ENCODE measurements at places on chromosomes 3 and 15.

- no peak for DNase-seq
Observed at GRCh38 chr15:99909592-99910295, 176.5 kb upstream of the LYSMD4 start.

GRCh38 chr3:105402287-105402801 is 35.6 kb downstream of the ALCAM start:
- no peak for DNase-seq

DNA sequence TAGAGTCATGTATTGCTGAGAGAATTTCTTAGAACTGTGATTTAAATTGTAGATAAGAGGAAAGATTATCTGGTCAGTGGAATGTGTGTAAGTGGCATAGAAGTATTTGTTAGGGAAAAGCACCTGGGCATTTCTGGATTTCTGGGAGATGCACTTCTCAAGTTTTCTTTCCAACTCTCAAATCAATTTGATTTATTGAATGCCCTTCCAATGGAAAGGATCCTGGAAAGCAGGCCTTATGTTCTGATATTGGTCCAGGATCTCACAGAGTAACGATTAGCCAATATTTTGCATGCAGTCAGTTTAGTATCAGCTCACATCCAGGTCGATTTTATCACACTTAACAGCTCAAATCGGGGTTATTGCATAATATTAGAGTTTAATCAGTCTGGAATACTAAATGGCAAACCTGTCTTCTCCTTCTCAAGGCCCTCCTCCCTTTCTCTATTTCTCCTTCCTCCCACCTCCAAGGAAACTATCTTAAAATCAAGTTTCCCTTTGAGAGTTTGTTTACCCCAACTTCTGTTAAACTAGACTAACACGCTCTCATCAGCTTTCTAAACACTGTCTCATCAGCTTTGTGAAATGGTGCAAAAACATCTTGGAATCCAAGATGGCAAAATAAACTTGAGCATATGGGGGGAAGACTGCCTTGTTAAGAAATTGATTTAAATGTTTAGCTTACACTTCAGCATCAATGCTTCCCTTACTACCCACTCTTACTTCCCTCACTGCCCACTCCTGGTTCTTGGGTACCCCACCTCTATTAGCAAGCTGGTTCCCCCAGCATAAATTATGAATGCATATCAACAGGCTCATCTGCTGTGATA is 9.5 kb downstream of the SOX2 start:
- DNase-seq, result no peak

GRCh38 chr3:149042789-149043386 is 43.4 kb downstream of the HLTF start:
- DNase-seq, result no peak

DNA sequence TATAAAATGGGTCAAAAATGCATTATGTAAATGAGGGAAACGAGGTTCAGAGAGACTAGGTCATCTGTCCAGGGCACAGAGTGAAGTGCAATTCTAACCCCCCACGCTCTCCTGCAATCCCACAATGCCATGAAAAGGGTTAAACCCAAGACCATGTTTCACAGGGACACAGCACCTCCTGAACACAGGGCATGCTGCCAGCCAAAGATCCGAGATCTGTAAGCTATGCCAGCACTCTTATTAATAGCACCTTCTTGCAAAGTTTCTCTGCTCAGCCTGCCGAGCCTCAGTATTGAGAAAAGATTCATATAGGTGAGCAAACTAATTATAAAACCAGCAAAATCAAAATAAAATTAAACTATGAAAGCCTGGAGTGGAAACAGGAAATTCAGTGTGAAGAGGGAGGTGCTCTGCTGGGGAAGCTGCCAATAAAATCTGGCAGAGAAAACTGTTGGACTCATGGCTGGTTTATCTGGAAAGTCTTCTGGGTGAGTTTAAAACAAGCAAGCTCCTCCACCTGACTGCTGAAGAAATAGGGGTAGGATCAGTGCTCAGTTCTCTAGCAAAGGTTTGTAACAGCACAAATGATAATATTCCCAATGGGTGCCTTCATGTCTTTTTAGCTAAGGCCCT is 50.3 kb downstream of the LRIG1 start:
- DNase-seq, result no peak

DNA sequence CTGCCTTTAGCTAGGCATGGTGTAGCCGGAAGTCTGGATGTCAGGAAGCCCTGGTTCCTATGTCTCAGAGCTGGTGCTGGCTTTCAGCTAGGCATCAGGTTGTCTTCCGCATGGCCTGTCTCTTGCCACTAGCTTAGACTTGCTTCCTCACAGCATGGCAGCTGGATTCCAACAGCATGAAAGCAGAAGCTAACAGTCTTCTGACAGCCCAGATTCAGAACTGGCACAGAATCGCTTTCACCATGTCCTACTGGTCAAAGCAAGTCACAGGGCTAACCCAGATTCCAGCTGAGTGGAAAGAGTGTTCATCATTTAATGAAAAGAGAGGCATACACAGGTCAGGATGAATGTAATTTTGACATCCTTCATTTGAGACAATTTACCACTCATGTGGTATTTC is 1050.5 kb downstream of the ROBO2 start:
- DNase-seq, result no peak

DNA sequence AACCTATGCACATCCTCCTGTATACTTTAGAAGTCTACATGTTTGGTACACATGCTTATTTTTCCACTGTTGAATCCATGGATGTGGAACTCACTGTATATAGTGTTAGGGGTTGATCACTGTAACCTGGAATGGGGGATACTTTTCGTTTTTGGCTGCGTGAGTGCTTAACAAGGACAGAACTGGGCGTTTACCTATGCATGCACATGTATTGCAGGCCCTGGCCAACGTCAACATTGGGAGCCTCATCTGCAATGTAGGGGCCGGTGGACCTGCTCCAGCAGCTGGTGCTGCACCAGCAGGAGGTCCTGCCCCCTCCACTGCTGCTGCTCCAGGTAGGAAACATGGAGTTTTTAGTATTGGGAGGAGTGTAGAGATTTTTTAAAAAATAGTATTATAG is 2.3 kb downstream of the RPLP1 start:
- no peak for DNase-seq

GRCh38 chr3:160779040-160779439 is 23.0 kb downstream of the PPM1L start:
- no peak for DNase-seq

DNA sequence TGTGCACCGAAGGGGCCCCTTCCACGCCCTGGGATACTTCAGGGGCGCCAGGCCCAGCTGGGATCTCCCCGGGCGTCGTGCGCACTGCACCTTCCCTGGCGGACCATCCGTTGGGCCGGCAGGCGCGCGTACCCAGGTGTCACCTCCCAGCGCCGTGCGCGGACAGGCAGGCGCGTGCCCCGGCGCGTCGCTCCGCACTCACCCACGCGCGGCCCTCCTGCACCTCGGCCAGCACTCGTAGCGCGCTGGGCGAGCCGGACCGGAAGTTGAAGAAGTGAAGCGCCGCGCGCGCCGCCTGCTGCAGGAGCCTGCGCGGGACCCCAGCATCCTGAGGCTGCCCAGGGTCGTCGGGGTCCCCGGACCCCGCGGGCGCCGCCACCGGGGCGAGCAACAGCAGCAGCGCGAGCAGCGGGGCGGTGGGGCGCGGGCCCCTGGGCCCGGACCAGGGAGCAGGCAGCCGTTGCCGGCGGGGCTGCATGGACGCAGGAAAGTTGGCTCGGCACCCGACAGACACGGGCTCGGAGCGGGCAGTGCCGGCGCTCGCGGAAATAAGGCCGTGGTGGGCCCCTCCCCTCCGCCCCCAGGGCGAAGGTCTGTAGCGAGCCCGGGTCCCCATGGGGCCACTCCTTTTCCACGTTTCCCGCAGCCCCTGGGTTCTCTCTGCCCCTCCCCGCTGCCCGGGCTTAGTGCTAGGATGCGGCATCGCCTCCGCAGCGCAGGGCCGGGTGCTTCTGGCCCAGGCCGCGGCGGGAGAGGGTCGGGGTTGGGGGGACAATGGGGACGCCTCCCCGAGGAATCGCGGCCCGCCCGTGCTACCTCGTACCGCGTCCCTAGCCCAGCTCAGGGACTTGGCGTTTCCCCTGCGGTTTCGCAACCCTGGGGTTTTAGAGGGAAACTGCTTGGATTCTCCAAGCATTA is at the start of gene RARRES1:
TSS of gene RARRES1 (minus strand) at position 520 of the 918 bp plus-strand sequence. CDS start at position 478, 42 bp downstream.
- no peak for DNase-seq

GRCh38 chr3:53680028-53680427 is 166.2 kb downstream of the CHDH start:
- DNase-seq, result no peak

- no peak for DNase-seq
Observed at GRCh38 chr15:68536331-68537095, 42.3 kb upstream of the CORO2B start.

Measured in stimulated activated CD8-positive, alpha-beta memory T cell treated with anti-CD3 and anti-CD28 coated beads, Interleukin-4, amount 100 ng/mL, for 4 hours (primary cell).